ENCODE measurements at places on chromosomes 12 and 14.

- DNase-seq: no peak
These were observed 47.1 kb upstream of the ATXN7L3B start for GRCh38 chr12:74490390-74491064.

DNA sequence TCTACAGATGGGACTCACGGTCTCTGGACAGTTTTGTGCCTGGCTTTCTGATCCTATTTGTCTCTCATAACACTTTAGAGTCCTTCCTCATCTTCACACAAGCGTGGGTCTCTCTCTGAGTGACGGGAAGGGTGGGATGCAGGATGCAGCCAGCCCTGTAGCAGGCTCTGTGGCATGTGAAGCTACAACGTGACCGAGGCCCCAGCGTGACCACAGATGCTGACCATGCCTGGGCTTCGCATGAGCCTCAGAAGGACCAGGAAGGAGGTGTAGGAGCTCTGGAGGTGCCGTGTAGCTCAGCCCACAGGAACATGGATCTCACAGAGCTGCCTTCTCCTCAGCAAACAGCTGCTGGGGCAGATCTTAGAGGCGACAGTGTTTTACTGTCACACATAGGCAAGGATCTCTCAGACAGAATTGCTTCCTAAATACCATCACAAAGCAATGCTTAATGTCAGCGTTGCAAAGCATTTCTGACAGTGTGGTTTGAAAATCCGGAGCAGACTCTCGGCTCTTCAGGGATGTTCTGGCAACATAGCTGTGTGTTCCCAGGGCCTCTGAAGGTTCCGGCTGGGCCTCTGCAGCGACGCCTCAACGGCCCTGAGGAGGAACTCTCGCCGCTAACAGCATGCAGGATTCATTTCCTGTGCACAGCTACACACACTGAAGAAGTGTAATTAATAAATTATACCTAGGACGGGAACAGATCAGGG, 21.9 kb downstream of the ANKLE2 start:
- no peak for DNase-seq

- DNase-seq: no peak
These were observed 17.2 kb downstream of the PSMC1 start for GRCh38 chr14:90273532-90273931.

DNA sequence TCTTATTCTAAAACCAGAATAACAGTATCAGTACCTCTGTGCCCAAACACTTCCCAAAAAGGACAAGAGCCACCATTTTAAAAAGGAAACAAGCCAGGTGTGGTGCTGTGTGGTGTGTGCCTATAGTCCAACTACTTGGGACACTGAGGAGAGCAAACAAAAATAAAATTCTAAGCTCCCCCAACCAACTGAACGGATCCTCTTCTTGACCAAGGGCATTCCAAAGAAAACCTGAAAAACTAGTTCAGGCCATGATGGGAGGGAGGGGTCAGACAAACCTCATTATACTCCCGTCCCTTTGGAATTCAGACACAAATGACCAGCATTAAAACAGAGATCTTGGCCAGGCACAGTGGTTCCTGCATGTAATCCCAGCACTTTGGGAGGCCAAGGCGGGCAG, 20.5 kb downstream of the SLC11A2 start:
- no peak for DNase-seq

GRCh38 chr12:87413784-87414183, 615.4 kb downstream of the C12orf50 start:
- DNase-seq: no peak

DNA sequence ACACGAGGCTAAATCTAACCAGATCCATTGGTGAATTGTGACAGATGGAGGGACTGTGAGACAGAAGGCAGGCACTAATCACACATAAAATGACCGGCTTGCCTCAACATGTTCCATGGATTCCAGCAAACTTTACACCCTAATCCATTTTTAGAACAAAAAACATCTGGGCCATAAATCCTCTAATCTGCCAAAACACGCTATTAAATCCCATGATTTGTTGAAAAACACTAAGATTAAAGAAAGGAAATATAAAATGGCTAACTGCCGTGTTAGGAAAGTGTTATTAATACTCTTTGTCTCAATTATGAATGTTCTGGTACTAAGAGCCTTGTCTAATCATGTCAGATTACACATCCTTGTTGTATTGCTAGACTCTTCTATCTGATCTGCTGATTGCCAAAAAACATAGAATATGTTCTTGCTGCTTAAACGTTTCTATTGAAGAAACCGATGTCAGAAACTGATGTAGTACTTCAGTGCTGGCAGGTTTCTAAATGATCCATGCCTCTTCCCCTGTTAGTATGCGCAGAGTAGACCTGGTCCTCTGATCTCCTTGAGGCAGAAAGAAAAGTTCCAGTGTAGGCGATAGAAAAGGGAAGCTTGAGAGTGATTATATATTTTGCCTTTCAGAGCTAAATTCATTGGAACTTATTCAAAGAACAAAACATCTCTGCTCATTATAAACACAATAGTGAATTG, 384.9 kb downstream of the SOX5 start:
- no peak for DNase-seq

DNA sequence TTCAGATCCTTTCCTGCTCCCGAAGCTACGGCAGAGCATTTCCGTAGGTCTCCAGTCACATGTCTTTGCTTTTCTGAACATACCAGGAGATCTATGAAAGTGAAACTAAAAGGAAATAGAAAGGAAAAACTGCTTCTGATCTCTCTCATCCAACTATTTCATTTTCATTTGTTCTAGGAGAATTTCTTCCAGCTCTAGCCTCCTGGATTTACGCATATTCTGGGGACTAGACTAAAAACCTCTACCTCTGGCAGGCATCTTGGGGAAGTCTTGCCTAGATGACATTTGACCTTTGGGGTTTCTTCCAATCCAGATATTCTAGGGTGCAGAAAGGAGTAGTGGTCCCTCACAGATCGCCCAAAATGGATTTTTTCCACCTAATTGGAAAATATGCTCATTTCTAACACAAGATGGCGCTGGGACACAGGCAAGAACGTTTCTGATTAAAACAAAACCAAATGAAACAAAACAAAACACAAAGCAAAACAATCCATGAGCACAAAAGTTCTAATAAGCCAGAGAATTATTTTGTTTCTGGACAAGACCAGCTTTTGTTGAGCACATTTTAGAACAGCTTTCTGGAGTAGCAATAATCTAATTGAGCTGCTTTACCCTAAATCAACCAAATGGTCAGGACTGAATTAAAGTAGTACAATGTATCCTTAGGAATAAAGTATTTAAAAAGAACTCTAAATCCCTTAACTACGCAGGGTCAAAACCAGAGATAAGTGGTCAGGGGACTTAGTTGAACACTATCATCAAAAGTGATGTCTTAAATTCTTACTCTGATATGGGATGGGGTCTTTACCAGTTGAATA, 12.3 kb upstream of the PARP11 start:
- DNase-seq: no peak

DNA sequence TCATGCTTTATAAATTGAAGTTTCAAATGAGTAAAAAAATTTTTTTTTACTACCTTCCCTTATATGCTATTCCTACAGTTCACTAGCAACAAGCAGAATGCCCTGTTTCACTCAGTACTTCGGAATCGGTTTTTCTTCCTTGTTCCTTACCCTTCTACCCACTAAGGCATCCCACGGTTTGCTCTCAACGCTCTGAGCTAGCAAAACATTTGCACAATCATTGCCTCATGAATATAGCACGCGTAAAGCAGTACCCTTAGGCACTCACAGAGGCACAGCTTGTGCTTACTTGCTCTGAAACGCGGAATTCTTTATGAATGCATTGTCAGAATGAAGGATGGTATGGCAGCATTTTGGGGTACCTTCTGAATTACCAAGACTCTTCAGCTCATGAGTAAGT, 45.0 kb downstream of the PPP1R13B start:
- no peak for DNase-seq

DNA sequence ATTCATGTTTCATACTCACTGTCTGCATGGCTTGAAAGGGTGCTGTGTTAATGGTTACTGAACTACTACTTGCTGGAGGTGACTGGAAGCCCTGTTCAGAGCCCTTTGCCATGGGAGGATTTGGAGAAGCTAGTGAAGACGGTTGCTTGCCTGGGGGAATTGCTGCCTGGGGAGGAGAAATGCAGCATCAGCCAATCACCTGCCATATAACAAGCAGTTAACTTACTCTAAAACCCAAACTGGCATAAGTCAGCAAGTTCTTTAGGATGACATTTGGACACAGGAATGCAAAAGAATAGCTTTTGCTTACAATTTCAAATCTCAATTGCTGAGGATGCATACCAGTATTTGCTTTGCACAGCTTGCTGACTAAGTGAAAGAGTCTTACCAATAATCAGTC, 23.4 kb upstream of the IPO8 start:
- no peak for DNase-seq

- DNase-seq: no peak
These were observed 217.2 kb downstream of the C12orf50 start for GRCh38 chr12:87812030-87812429.

GRCh38 chr12:48198672-48198971, 4.5 kb downstream of the OR10AD1 start:
- peak; percentile 48 for DNase-seq

DNA sequence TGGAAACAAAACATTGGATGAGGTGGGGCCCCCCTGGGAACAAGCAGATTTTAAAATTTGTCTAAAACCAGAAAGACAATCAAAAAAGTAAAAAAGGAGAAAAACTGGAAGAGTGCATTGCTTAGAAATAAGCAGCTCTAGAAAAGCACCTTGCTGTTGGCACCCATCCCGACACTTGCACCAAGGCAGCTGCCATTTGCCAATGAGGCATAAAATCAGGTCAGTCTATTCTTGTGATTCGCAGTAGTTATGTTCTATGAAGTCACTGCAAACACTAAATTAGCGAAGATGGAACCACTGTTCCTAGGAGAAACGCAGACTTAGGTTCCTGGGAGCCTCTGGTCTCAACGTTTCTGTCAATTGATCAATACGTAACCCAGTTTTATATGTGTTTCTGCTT, 16.2 kb downstream of the VPS33A start:
- no peak for DNase-seq

GRCh38 chr14:89616852-89617341, 199.9 kb upstream of the FOXN3 start:
- DNase-seq: no peak

GRCh38 chr12:76198839-76199238, 114.4 kb upstream of the NAP1L1 start:
- no peak for DNase-seq
